Stimulated activated CD4-positive, alpha-beta T cell treated with anti-CD3 and anti-CD28 coated beads, Interleukin-4, amount 100 ng/mL, for 48 hours (primary cell): ENCODE measurements at places on chromosomes 4 and X.

GRCh38 chrX:118974908-118975671 is 672 bp downstream of the LONRF3 start:
- DNase-seq, result peak; percentile 11

GRCh38 chr4:122796801-122797404 is 29.7 kb upstream of the FGF2 start:
- DNase-seq, result no peak

DNA sequence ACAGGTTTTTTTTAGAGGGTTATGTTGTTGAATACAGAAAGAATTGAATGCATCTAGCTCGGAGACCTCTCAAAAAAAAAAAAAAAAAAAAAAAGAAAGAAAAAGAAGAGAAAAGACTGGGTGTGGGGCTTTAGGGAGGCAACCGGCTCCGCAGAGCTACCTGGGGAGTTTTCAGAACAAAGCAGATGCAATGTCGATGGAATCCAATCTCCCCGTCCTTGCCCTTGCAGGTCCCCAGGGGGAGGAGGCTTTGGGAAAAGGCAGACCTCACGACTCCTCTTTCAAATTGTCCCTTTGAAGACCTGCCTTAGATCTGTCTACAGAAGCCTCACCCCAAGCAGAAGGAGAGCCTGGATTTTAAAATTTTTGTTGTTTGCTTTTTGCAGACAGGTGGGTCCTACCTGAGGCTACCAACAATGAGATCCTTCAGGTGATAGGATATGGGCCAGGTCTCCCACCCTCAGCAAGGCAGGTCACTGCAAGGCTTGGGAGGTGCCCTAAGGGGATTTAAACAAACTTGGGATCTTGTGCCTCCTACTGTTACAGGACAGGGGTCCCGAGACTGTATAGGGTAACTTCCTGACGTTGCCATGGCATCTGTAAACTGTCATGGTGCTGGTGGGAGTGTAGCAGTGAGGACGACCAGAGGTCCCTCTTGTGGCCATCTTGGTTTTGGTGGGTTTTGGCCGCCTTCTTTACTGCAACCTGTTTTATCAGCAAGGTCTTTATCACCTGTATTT is 75.2 kb upstream of the PRKX start:
- no peak for DNase-seq

DNA sequence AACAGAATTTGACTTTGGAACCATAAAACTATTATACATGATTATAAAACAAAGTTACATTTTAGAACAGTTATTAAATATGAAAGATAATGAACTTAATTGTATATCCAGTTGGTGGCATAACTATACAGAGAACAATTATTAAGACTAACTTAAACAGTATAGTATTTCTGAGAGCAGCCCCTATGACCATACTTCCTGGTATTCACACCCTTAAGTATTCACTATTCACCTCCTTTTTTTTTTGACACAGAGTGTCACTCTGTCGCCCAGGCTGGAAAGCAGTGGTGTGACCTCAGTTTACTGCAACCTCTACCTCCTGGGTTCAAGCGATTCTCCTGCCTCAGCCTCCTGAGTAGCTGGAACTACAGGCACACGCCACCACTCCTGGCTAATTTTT is 74.5 kb downstream of the FRYL start:
- no peak for DNase-seq

DNA sequence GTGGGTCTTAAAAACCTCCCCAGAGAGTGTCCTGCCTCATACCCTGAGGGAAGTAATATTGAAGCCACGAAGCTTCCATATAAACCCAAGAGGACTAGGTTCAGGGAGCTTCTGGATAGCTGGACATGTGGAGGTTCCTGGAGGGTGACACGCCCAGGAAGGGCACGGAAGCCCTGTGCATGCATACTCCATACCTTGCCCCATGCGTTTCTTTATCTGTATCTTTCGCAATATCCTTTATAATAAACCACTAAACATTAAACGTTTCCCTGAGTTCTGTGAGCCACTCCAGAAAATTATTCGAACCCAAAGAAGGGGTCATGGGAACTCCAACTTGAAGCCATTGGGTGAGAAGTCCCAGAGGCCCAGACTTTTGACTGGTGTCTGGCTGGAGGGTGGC is 45.7 kb upstream of the HPF1 start:
- DNase-seq, result no peak

DNA sequence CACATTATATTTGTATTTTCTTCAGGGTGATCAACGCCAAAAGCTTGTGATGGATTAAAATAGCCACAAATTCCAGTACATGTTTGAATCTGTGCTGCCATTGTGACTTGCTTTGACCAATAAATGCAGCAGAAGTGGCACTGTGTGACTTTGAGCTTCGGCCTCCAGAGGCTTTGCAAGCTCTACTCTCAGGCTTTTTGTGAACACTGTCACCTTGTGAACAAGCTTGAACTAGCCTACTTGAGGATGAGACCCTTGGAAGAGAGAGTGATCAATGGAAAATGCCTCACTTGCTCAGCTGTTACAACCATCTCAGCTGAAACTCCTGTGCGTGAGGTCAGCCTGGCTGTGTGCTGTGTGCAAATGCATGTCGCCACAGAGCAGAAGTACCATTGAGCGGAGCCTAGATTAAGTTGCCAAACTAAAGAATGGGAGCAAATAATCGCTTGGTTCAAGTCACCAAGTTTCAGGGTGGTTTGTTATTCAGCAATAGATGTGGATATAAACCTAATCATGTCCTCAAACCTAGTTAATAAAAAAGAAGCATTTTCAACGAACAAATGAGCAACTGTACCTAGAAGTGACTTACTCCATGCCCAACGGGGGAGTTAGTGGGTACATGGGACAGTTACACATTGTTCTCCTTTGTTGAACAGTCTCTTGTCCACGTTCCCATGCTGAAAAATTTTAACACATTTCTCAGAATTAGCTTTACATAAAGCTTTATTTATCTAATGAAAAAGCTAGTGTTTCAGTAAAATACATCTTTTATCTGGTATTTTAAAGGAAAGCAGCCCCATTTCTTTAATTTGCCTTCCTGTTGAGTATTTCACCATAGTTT is 23.5 kb downstream of the NOA1 start:
- no peak for DNase-seq

- no peak for DNase-seq
These were observed 13.5 kb downstream of the MYOZ2 start for GRCh38 chr4:119149110-119149509.

DNA sequence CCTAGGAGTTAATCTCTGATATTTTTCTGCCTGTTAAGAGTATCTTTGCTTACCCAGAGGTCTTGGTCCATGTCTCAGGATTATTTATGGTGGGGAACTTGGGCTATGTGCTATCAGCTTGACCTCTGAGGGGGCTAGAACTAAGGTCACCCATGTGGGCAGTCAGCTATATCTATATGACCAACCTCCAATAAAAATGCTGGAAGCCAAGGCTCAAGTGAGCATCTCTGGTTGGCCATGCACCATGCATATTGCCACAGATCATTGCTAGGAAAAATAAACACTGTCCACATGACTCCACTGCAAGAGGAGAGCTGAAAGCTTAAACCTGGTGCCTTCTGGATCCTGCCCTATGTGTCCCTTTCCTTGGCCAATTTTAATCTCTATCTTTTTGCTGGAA is 196.5 kb upstream of the SLC7A11 start:
- DNase-seq, result no peak

- no peak for DNase-seq
These were observed 102.0 kb upstream of the ARHGAP24 start for GRCh38 chr4:85372966-85373365.
